DMS79 (cell line): ENCODE measurements at places on chromosomes 1 and 21.

- no peak for DNase-seq
These were observed 499.0 kb downstream of the RWDD3 start for GRCh38 chr1:95733031-95733430.

DNA sequence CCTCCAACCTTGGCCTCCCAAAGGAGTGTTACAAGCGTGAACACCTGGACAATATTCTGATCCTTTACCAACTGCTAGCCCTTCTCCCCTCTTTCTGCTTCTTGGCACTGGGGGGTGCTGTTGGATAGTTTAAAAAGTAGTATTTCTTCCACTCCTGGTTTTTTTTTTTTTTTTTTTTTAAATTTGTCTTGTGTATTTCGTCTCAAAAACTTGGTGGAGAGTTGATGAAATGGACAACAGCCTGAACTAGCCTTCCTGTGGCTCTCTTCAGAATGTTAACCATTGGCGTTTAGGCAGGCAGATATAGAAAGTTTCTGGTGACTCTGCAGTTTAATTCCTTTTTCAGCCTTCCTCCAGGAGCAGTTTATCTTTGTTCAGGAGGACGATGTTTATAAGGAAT, 69.7 kb upstream of the USP24 start:
- no peak for DNase-seq

DNA sequence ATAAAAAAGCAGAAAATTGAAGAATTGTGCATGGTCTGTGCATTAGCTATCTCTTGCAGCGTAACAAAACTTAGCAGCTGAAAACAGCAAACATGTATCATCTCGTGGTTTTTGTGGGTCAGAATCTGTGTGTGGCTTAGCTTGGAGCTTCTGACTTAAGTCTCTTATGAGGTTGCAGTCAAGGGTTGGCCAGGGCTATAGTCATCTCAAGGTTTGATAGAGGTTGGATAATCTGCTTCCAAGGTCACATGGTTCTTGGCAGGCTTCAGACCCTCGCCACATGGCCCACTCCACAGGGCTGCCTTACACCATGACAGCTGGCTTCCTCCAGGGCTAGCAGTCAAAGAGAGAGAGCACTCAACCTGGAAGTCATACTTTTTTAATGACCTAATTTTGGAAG, 35.9 kb downstream of the CNST start:
- DNase-seq: no peak

DNA sequence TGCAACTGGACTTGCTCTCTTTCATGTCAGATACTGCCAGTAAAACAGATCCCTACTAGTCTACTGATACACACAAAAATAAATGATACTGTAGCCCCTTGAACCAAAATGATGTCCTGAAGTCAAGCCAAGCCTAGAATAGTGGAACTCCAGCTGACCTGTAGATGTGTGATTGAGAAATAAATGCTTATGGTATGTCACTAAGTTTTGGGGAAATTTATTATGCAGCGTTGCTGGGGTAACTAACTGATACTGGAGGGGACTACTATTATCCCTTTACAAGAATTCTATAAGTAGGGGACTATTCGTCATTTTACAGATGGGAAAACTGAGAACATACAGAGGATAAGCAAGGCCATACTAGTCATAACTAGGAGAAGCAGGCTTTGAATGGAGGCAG, 55.6 kb downstream of the RPL5 start:
- DNase-seq: no peak

DNA sequence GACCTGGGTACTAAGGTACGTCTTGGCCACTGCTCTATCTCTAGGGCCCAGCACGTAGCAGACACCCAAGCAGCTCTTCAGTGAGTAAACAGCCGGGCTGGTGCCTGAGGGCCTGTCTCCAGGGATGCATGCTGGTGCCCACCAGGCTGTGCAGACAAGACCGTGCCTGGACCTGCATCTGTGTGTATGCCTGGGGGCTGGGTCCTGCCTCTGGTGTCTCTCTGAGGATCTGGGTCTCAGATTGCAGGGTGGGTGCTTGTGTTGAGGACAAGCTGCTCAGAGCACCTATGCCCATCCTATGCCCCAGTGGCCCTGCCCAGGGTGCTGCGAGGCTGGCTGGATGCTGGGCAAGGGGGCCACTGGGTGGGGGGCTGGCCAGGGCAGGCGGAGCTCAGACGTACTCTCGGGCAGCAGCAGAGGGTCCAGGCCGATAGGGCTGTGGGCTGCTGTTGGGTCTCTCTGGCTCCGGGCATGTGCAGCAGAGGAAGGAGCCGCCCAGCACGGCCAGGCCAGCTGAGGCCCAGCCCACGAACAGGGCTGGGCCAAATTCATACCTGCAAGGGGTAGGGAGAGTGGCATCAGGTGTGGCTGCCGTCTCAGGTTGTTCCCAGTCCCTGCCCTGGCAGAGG, 4.4 kb downstream of the CLDN19 start:
- DNase-seq: no peak
